ENCODE measurements at places on chromosomes 3 and 15.

DNA sequence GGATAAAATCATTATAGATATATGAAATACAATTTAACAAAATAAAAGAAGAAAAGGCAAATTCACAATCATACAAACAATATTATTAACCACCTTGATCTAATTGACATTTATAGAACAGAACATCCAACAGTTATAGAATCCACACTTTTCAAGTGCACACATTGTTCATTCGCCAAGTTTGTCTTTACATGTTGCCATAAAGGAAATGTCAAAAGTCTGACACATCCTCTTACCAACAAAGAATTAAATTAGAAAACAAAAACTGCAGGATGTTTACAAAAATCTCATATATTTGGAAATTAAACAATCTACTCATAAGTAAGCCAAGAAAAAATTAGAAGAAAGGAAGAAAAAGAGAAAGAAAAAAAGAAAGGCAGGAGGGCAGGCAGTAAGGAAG, 909.2 kb upstream of the EPHA6 start:
- no peak for DNase-seq

GRCh38 chr15:90946538-90946937, 8.1 kb upstream of the RCCD1 start:
- DNase-seq = no peak

DNA sequence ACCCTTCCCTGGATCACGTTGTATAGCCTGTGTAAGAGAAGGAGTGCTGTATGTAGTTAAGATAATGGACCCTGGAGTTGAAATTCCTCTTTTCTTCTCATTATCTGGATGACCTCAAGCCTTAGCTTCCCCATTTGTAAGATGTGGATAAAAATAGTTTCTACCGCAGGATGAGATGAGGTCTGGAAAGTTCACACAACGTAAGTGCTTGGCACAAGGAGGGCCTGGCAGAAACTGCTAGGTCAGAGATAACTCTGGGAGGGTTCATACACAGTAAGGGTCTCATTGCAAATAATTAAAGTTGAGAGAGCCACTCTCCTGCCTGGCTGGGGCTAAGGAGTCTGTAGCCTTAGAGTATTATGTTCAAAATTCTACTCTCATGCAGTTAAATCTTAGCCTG, 214.4 kb downstream of the LRTM1 start:
- DNase-seq = no peak

- no peak for DNase-seq
Observed at GRCh38 chr15:93206893-93207292, 117.9 kb upstream of the RGMA start.

DNA sequence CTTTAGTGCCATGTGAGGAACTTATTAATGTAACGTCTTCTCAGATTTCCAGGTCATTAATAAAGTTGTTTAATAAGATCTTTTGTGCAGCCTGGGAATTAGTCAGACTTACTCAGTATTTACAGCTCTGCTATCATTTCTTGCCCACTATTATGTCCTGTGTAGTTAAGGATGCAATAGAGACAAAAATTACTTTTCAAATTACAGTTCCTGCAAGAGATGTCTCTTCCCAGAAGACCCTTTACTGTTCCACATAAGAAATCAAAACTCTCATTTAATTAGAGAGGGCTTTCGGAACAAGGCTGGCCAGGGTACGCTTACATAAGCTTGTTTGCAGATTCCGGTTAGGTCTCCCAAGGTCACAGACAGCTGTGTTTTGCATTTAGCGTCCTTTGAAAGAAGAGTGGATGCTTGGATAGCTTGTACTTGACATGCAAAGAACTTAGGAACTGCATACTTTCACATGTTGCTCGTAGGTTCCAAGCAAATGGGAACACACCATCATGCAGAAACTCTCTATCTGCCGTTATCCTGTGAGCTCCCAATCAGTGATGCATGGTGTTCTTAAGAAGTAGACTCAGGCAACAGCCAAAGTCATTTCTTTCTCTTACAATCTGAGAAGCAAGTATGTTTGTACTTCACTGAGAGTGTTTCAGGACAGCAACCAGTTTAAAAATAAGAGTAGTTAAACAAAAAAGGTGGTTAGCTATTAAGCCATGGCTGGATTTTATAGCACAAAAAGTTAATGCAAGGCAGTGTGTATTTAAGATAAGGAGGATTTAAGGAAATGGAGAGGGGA, 37.4 kb downstream of the FILIP1L start:
- no peak for DNase-seq

GRCh38 chr3:142498397-142499180, 50.8 kb upstream of the XRN1 start:
- no peak for DNase-seq

DNA sequence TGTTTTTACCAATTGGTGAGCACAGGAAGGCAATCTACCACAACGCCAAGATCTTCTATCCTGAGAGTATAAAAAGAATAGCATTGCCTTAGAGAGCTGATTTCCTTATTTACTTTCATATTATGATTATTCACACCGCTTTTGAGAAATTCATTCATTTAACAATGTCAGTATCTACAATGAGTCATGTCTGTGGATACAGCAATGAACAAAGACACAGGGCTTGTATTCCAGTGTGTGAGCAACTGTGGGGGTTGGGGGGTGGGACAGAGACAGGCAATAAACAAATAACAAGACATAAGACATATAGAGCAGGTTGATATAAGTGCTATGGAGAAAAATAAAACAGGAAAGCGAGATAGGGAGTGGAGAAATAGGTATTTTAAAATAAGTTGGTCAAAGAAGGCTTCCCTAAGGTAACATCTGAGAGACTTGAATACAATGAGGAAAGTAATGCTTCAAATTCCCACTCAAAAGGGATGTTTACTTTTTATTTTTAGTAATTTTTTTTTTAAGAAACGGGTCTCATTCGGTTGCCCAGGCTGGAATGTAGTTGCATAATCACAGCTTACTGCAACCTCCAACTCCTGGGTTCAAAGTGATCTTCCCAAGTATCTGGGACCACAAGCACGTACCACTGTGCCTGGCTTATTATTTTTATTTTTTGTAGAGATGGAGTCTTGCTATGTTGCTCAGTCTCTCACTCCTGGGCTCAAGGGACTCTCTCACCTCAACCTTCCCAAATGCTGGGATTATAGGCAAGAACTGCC, 45.7 kb downstream of the PGBD4 start:
- no peak for DNase-seq

- no peak for DNase-seq
Observed at GRCh38 chr15:56760186-56760585, 26.9 kb upstream of the ZNF280D start.

DNA sequence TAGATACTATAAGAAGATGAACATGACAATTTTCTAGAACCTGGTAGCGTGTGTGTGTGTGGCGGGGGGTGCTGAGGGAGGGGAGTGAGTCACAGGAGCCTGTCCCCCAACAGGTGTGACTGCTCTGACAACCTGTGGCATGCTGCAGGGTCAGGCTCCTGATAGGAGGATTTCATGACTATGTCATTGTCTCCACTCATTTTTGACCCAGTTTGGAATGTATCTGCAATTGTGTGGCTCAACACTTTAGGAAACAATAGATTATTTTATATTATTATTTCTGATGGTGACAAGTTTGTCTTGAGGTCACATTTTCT, 9.3 kb upstream of the VILL start:
- no peak for DNase-seq

- DNase-seq = no peak
Observed at GRCh38 chr15:38477637-38478036, 23.7 kb downstream of the FAM98B start.

- no peak for DNase-seq
Observed at GRCh38 chr3:134381831-134382442, 7.7 kb upstream of the AMOTL2 start.

DNA sequence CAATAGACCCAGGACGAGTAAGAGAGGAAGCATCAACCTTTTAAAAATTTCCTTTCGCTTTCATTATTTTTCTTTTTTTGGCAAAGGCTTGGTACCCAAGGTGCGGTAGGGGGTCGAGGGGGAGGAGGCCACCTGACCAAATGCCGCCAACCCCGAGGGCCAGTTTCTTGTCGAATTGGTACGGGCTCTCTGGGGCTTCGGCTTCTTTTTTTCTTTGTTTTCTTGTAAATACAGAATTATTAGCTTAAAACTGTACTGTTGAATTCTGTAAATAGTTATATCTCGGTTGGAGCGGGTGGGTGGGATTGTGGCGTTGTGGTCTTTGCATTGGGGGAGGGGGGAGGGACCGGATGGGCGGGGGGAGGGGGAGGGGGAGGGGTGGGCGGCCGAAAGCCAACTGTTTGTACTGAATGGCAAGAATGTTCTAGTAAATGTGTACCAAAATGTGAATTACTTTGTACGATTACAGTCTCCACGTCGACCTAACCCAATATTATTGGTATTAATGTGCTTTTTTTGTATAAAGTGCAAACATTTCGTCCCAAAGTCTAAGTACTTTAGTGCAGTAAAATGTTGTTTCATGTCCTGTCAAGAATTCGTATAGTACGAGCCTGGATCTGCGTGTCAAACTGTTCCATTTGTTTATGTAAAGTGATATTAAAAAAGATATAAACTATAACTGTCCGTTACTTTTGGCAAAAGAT, 4.7 kb downstream of the ZIC1 start:
- DNase-seq = no peak

- no peak for DNase-seq
Observed at GRCh38 chr3:186425788-186426730, 64.0 kb upstream of the DGKG start.

- no peak for DNase-seq
Observed at GRCh38 chr3:171054921-171055320, 28.4 kb upstream of the SLC2A2 start.

DNA sequence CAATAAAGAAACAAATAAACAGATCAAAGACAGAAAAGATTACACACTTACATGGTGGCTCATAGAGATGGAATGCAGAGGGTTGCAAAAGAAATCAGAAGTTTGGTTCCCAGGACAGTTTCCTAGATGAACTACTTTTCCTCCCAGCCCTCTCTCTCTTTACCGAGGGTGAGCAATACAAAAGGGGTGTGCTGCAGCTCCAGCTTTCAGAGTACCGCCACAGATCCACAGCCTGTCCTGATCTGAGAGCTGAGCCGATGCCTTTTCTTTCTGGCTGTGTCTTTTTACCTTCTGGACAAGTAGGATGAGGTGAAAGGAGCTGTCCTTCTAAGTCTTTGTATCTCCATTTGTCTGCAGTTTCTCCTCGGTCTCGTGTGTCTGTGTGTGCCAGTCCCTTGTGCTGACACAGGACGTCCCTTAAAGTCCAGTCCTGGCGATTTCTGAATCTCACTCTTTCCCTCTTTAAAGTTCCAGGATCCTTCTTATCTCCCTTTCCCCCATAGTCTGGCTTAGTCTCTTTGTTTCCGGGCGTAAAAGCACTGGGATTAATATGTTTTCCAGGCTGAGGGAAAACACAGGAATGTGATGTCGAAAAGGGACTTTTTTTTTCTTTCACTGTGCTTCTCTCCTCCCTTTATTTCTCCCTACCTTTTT, 540 bp downstream of the CCDC80 start:
- no peak for DNase-seq

DNA sequence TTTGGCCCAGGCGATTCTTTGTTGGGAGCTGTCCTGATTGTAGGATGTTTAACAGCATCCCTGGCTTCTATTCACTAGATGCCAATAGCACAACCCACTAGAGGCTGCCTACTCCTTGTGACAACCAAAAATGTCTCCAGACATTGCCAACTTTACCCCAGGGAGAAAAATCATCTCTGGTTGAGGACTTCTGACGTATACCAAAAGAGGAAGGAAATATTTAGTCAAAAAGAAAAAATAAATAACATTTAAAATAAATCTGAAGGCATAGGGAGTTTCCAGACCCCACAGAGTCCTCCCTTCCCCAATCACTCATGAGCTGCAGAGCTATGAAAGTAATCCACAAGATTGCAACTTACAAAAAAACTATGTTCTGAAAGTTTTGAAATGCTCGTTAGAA, 61.0 kb downstream of the MECOM start:
- no peak for DNase-seq

Measured in activated effector memory CD4-positive, alpha-beta T cell treated with Interleukin-2 at 50 U/mL for 16 hours (primary cell).